GF-D8 (cell line): ENCODE measurements at places on chromosomes 7 and 10.

GRCh38 chr10:132444877-132445351 is 47.9 kb downstream of the PWWP2B start:
- peak; percentile 46 for DNase-seq

DNA sequence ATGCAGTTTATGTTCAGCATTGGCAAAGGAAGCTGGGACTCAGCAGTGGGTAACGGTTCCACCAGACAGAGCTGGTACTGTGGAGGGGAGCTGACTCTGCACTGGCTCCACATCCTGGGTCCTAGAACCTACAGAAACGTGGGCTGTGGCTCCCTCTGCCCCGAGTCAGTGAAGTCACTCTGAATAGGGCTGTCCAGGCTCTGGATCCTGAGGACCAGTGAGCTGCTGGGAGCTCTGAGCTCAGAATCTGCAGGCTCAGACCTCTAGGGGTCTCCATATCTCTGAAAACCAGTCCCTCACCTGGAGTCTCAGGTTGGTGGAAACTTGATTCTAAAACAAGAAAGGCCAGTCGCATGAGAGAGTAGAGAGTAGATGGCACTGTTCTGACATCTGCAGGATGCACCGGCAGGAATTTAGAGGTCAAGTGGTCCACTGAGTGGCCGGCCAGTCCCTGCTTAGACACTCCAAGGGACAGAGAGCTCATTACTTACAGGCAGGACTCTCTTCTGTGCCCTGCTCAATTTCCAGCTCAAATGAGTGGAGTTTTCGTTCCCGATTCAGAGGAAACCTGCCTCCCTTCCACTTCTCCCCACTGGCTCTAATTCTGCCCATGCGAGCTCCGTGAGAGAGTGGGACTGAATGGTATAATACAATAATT is 18.6 kb downstream of the NPFFR1 start:
- no peak for DNase-seq

DNA sequence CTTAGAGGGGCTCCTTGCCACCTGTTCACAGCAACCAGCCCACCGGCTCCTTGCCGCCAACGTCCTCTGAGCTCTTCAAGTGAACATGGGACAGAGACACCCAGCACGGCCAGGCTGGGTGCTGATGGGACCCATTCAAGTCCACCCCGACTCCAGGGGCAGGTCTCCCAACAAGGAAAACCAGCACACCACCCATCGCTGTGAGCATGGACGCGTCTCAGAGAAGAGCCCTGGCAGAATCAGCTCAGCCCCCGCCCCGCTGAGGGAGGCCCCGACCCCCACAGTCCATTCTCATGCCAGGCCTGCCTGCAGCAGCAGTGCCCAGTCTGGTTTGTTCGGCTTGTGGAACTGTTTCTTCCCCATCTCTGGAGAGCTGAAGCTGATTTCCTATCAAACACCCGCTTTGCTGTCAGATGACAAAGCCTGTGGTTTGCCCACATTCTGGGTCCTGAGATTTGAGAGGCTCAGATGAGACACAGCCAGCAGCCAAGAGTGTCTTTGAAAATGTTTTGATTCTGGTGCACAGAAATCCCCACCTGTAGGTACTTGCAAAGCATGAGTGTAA is 216.6 kb downstream of the ZMYND11 start:
- DNase-seq: no peak

GRCh38 chr10:98224509-98224908 is 43.5 kb downstream of the LOXL4 start:
- DNase-seq: no peak

- DNase-seq: no peak
These were observed 87.3 kb upstream of the SHH start for GRCh38 chr7:155899596-155899995.

GRCh38 chr7:8200316-8200715 is 61.7 kb downstream of the ICA1 start:
- no peak for DNase-seq

GRCh38 chr7:157402911-157403534 is 66.2 kb downstream of the DNAJB6 start:
- no peak for DNase-seq

DNA sequence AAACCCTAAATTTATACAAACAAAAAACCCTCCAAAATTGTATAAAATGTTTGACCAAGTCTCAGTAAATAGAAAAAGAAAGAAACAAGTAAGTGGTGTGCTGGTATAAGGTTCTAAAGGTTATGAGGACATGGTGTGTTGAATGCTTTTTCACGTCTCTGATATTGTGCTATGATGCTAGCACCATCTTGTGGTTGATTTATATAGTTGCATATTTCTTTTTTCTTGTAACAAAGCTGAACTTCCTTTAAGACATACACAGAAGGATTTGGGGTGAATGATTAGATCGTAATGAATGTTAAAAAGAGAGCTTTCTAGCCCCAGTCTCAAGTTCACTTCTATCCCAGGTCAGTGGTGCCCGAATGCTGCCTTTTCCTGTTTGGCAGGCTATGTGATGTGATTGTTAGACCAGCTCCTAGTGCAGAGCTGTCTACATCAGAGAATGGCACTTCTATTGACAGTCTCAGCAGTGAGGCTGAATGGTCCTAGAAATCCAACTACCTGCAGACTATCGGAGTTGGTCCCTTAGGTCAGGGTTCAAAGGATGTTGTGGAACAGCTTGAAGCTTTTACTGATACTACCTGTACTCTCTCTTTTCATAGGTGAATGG is 25.0 kb downstream of the VTI1A start:
- peak; percentile 56 for DNase-seq

- no peak for DNase-seq
These were observed 6.3 kb upstream of the CAMK2B start for GRCh38 chr7:44331682-44332081.

GRCh38 chr10:75461672-75462649 is 30.5 kb downstream of the LRMDA start:
- no peak for DNase-seq

GRCh38 chr7:45482451-45482850 is 91.7 kb upstream of the ADCY1 start:
- DNase-seq: no peak

- no peak for DNase-seq
These were observed 152.0 kb upstream of the PCBD1 start for GRCh38 chr10:71040343-71040742.
